NCI-H2081 treated with DMSO at 0.1 percent for 48 hours (cell line): ENCODE measurements at places on chromosomes 7 and 10.

DNA sequence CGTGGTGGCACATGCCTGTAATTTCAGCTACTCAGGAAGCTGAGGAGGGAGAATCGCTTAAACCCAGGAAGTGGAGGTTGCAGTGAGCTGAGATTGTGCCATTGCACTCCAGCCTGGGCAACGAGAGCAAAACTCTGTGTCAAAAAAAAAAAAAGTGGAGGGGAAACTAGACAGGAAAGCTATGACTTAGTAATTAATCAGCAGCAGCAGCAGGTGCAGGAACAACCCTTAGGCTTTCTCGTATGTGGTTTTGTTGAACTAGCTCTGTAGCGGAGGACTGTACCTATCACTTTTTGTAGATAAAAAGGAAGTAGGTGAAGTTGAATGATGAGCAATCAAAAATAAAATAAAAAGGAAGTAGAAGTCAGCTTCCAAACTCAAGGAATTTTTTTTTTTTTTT lies 76.9 kb upstream of the KMT2C start:
- no peak for DNase-seq

GRCh38 chr10:30435073-30435422 lies 1.1 kb downstream of the MAP3K8 start:
- DNase-seq, result no peak

DNA sequence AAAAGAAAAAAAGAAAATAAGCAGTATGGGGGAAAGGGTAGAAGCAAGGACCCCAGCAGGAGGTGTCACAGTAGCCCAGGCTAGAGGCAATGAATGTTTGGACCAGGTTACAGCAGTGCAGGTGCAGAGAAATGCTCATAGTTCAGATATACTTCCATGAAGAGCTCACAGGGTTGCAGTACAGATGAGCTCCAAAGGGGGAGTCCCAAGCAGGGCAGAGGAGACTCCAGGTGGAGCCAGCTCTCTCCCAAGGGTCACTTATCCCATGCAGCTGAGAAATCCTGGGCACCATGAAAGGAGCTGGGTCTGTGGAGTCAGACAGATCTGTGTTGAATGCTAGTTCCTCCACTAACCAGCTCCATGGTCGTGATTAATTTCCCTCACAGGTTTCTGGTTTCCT lies 174.9 kb downstream of the C7orf25 start:
- DNase-seq, result no peak

DNA sequence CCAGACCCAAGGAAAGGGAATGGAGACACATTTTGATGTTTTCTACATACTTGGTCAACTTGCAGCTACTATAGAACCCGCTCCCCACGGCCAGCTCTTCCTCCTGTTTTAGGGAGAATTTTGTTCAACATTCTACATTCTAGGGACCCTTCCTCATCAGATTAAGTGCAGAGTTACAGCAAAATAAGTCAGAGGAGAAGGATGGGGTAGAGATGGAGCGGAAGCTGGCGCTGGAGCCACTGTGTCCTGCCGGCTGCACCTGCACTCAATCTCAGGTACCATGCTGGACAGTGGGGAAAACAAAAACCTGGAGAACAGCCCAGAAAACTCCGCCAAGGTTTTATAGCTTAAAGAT lies 79.4 kb upstream of the EN2 start:
- DNase-seq, result no peak

- DNase-seq, result no peak
These were observed 73.5 kb downstream of the CTNNA3 start for GRCh38 chr10:67622511-67622910.

DNA sequence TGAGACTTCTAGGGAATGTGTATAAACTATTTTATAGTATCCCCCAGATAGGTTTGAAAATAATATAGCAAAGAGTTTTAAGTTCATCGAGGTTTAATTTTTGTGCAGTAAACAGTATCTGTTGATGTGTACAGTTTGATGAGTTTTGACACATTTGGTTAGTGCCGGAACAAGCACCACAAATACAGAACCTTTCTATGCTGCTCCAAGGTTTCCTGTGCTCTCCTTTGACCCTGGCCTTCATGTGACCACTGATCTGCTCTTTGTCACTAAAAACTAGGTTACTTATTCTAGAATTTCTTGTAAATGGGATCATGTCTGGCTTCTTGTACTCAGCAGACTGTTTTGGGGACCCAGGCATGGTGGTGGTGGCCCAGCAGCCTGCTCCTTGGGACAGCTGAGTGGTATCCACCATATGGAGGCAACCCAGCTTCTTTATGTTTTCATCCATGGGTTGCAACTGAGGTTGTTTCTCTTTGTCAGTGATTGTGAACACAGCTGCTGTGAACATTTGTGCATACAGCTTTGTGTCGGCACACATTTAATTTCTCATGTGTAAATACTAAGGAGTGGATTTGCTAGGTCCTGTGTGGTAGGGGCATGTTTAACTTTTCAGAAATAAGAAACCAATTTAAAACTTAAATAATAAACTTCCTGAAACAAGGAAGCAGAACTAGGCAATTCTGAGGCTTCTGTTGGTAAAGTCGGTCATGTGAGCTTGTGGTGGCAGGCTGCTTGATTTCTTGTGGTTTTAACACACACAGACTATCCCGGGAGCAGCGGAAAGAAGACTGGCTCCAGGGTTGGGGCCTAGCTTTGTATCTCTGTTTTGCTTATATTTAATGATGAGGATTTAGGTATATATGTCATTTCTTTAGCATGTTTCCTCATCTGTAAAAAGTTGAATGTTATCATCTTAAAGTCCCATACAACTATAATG lies 219.4 kb downstream of the ABCA13 start:
- DNase-seq, result no peak

DNA sequence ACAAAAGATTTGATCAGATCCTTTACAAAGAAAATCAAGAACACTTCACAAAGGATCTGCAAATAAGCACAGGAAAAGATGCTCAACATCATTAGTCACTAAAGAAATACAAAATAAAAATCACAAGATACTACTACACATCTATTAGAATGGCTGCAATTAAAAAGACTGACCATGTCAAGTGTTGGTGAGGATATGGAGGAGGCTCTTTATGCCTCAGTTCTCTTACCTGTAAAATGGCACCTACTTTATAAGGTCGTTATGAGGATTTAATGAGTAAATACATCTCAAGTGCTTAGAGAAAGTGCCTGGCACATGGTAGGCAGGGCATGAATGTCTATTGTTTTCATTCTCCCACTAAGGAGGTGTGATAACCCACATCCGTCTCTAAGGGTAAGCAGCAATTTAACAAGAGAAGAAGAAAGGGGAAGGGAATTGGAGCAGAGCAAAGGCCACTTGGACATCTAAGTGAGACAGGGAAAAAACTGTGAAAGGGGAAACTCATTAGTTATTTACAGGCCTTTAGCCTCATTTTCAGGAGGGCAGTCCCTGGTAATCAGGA lies 157.5 kb upstream of the NFE2L3 start:
- DNase-seq, result no peak

GRCh38 chr10:5622186-5622960 lies 44.0 kb downstream of the ASB13 start:
- no peak for DNase-seq

- DNase-seq, result no peak
These were observed 9.4 kb upstream of the HPS1 start for GRCh38 chr10:98456043-98456570.

DNA sequence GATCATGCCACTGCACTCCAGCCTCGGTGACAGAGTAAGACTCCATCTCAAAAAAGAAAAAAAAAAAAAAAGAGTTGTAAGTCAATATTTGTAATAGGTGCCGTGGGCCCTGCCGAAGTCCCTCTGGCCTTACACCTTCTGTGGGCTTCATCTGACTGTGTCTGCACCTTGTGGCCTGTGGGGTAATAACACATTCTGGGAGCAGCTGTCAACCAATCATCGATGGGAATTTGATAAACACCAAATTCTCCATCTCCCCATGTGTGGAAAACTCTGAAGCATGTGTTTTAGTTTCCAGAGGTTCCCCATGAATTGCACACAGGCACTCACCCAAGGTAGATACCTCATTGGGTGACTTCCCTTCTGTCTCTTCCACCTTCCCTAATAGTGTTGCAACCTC lies 10.8 kb downstream of the ZNF394 start:
- DNase-seq, result no peak

GRCh38 chr10:21715531-21716195 lies 181.6 kb downstream of the MLLT10 start:
- no peak for DNase-seq

- no peak for DNase-seq
These were observed 119.2 kb downstream of the NEURL1 start for GRCh38 chr10:103612462-103613365.

DNA sequence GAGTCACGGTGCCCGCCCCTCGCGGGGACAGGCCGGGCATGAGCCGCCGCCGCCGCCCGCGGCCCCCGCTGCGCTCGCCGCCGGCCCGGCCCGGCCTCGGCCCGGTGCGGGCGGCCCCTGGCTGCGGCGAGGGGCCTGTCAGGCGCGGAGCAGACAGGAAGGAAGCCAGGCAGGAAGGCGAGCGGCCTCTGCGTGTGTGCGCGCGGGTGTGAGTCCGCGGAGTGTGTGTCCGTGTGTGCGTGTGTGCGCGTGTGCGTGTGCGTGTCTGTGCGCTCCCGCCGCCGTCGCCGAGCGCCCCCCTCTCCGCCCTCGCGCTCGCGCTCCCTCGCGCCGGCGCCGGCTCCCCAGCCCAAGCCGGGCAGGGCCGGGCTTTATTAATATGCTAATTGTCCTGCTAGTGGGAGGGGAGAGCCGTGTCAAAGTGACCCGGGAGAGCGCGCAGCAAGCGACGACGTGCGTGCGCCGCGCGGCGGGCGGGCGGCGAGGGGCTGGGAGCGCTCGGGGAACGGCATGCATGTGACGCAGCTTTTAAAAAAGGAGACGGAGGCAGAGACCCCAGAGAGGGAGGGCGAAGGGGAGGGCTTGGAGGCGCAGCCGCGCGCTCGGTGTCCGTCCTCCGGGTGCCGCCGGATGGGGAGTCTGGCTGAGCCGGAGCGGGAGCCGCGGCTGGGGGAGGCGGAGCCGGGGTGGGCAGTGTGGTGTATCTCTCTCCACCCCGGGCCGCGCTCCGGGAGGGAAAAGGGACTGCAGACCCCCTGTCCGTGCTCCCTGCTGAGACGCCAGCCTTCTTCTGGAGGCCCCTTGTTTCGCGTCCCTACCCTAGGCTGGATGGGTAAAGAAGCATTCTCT lies at the start of gene LDB1:
TSS of gene LDB1 (minus strand) at position 227 of the 849 bp plus-strand sequence. CDS start 258 bp downstream, outside the sequence.
- no peak for DNase-seq

DNA sequence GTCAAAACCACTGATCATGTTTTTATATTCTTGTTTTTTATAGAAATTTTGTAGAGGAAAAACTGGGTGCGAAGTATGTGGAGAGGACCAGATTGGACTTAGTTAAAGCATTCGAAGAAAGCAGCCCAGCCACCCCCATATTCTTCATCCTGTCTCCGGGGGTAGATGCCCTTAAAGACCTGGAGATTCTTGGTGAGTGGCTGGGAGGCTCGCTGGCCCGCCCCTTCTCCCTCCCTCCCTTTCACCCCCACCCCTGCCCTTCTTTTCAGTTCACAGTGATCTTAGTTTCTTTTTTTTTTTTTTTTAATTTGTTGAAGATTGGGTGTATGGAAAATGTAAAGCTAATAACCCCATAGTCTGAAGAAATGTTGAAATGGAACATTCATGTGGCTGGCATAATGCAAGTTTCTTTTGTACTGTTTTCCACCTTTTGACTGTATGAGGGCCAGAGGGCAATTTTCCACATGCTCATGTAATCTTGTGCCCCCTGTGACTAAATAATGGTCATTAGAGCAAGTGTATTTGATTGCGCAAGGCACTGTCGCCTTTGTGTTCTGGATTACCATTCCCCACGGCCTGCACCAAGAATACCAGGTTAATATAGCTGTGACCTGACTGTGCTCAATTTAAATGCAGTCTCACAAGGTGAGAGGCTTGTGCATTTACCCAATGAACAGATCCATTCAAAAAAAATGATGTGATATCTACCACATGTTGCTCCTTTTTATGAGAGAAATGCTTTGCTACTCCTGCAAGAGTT lies 77.7 kb downstream of the CDCA7L start:
- no peak for DNase-seq

DNA sequence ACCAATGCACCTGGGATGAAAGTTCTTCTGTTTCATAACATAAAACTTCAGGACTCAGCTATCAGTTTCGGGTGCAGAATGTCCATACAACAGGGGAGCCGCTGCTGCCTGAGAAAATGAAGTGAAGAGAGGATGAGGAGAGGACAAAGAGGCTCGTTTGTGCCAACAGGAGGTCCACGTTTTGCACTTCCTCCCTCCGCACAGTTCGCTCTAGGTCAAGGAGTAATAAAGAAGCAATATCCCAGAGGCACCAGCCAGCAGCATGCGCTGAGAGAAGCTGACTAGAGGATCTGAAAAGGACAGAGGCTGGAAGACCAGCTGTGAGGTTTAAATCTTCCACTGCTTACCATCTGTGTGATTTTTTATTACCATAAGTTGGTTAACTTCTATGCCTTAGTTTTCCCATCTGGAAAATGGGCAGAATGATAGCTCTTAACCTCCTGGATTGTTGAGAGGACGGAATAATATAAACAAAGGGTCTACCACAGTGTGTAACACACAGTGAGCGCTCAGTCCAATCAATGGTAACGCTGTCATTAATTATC lies 709 bp downstream of the GPAM start:
- no peak for DNase-seq

- DNase-seq, result no peak
These were observed 313.4 kb downstream of the CXCL12 start for GRCh38 chr10:44071479-44071878.

DNA sequence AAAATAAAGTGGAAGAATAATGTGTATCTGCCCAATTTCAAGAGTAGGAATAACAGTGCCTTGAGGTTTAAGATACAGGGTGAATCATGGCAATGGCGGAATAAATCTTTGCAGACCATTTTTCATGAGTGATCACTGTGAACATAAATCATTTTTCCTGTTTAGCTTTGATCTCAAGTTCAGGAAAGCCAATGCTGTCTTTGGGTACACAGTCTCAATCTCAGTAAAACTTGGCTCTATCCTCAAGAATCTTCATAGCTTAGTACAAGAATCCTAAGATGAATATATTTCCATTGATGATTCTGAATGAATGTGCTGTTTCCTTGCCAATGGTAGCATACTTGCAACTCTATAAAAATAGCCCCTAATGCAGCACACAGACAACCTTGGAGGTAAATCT lies 6.8 kb downstream of the NAMPT start:
- no peak for DNase-seq

GRCh38 chr10:99941942-99942820 lies 67.6 kb downstream of the DNMBP start:
- no peak for DNase-seq
